GM23248 (cell line): ENCODE measurements at places on chromosomes 4 and X. TPM values are rescaled to one million over a fixed set of nuclear protein-coding genes. Genes with fewer than 3 reads are reported as not detected.

DNA sequence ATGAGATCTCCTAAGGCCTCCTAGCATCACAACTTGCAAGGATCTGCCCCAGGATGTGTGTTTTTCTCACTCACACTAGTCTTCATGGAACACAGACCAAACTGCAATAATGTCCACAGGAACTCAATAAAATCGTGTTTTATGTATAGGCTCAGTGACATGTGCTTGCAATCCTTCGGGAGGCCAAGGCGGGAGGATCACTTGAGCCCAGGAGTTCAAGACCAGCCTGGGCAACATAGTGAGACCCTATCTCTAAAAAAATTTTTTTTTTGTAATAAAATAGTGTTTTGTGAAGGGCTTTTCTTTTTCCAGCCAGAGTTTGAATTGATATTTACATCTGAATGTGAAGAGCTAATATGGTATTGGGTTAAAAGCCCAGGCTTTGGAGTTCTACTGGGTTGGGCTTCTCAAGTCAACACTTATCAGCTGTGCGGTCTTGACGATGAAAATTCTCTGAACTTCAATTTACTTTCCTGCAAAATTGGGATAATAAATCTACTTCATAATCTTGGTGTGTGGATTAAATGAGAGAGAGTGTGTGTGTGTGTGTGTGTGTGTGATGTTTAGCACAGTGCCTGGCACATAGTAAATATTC lies 38.7 kb upstream of the SETD7 start:
- DNase-seq, result no peak

DNA sequence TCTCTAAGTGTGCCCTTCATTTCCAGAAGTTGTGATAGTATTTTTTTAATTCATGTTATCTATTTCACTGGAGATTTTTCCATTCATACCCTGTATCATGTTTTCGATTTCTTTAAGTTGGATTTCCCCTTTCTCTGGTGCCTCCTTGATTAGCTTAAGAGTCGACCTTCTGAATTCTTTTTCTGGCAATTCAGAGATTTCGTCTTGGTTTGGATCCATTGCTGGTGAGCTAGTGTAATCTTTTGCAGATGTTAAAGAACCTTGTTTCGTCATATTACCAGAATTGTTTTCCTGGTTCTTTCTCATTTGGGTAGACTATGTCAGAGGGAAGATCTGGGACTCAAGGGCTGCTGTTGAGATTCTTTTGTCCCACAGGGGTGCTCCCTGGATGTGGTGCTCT lies 9.1 kb upstream of the SH3BP2 start:
- no peak for DNase-seq

GRCh38 chr4:159757499-159757898 lies 654.6 kb downstream of the RAPGEF2 start:
- DNase-seq, result no peak

DNA sequence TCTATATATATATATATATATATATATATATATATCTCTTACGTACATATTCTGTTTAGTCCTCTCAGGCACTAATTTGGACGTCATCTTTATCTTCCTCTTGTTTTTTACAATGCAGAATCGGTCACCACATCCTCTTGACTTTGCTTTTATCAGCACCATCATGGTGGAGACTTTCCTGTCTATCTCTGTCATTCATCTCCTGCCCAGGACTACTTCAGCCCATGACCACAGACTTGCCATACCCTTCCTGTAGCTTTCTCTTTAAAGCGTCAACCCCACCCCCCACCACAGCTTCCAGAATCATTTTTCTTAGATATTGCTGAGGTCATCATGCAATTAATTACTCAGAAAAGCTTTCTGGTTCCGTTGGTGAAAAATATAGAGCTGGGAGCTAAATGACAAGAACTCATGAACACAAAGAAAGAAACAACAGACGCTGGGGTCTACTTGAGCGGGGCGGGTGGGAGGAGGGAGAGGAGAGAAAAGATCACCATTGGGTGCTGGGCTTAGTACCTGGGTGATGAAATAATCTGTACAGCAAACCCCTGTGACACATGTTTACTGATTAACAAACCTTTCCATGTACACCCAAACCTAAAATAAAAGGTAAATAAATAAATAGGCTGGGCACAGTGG lies 30.5 kb upstream of the PRKX start:
- no peak for DNase-seq

- no peak for DNase-seq
Measured at GRCh38 chr4:40427128-40427527, 92.0 kb downstream of the CHRNA9 start.

DNA sequence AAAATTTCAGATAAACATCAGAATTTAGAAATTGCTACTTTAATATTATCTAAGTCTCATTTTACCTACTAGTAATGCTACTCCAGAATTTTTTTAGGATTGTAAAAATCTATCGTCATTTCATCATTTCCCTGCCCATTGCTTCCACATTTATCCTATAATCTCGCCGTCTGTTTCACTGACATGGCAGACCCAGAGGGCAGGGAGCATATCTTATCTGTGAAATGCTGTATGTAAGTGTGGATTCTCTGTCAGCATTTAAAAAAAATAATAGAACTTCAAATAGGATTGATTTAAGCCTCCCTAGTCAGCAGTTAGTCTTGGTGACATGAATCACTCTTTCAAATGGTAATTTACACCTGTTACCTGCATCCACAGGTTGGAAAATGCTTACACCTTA lies 314.4 kb downstream of the PCDH7 start:
- DNase-seq, result no peak

DNA sequence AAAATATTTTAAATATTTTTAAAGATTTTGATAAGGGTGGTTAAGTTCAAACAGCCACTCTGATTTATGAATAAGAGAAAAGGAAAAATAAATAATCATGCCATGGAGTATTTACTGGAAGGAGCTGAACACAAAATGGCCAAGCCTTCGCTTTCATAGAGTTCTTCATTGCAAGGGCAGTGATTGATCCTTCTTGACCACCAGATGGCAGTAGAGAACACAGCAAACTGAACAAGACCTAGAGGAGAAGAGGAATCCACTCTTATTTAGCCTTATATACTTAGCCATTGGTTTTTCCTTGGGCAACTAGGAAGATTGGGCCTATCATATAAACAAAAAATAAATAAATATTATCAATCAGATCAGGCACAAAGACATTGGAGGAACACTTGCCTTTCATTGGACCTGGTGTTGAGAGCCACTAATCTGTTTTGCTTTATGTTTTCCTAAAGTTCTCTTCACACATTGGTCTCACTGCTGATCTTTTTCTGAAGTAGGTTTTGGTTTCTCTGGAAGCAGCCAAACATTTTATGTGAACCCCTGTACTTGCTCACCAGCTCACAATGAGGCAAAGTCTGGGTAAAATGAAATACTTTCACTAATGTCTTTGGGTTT lies 58.1 kb upstream of the PARM1 start:
- peak; percentile 81 for DNase-seq

- no peak for DNase-seq
Measured at GRCh38 chr4:20724915-20725314, 24.7 kb downstream of the PACRGL start.

Gene ENOPH1
- 35.6 and 36.9 TPM in 2 replicates for polyA plus RNA-seq

Gene ADAMTS3
- polyA plus RNA-seq, result 0.20 and 0.44 TPM in 2 replicates

Gene CPXCR1
- not detected in 2 replicates for polyA plus RNA-seq
